ENCODE measurements at places on chromosomes 11 and 22. TPM values are rescaled to one million over a fixed set of nuclear protein-coding genes. Genes with fewer than 3 reads are reported as not detected.

The ARHGAP20 gene
- 0.25 TPM for total RNA-seq

GRCh38 chr11:36399236-36399635 is 103.1 kb downstream of the PRR5L start:
- peaks cover 22% of the 10 kb centered on the region for H3K4me1 ChIP-seq
- H3K36me3 ChIP-seq, result peaks cover 7% of the 10 kb centered on the region
- H3K4me3 ChIP-seq, result no peak overlapping the region
- H3K27me3 ChIP-seq, result peaks cover 10% of the 10 kb centered on the region
- no peak for DNase-seq

The GAB4 gene
- not detected for total RNA-seq

The OR10A2 gene
- not detected for total RNA-seq

The GLB1L2 gene
- 6.0 TPM for total RNA-seq

GRCh38 chr11:104120493-104121137 is 43.3 kb downstream of the PDGFD start:
- DNase-seq, result no peak
- no peak overlapping the region for H3K27ac ChIP-seq
- H3K4me1 ChIP-seq, result no peaks in the 10 kb centered on the region
- no peak overlapping the region for H3K4me3 ChIP-seq

DNA sequence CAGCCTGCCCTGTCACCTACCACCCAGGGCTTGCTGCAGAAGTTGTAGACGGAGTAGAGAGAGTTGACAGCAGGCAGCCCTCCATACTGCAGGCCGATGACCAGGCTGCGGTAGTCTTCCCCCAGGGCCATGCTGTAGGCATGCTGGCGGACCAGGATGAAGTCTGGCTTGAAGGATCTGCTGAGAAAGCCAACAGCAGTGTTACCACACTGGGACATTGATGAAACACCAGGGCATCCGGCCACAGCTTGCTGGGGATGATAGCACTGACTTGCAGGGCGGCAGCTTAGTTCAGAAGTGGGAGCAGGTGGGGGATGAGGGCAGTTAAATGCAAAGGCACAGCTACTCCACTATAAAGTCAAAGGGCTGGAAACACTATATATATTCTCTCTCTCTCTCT is 67.4 kb downstream of the TIMP3 start:
- no peak overlapping the region for H3K27ac ChIP-seq
- no peak overlapping the region for H3K4me3 ChIP-seq
- no peaks in the 10 kb centered on the region for H3K4me1 ChIP-seq
- no peak for DNase-seq
- no peaks in the 10 kb centered on the region for H3K27me3 ChIP-seq

DNA sequence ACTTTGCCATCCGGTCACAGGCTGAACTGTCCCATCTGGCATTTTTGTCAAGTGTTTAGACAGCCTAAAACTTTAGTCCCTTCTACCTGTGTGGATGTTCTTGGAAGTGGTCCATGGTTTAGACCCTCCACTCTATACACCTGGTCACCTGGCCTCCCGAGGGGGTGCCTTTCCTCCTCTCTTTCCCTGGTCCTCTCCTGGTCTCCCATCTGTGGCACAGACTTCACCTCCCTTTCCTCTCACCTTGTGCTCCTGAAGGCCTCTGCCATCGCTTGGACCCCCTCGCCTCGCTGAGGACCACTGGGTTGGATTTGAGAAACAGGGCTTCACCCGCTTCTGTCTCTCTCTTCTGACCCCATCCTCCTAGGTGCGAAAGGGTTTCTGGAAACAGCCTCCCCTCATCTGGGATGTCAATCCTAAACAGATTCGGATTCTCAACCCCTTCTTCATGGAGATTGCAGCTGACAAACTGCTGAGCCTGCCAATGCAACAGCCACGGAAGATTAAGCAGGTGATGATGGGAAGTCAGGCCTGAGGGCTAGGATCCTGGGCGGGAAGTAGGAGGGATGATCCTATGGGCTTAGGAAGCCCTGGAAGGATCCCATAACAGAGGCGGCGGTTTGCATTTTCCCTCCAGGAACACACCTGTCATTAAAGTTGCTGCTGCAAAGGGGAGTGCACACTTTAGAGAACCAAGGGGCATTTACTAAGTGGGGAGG is 53.6 kb downstream of the ST3GAL4 start:
- no peaks in the 10 kb centered on the region for H3K27me3 ChIP-seq
- no peak for DNase-seq
- H3K4me3 ChIP-seq, result no peak overlapping the region
- peaks cover 2% of the 10 kb centered on the region for H3K36me3 ChIP-seq
- no peaks in the 10 kb centered on the region for H3K4me1 ChIP-seq

- H3K4me3 ChIP-seq, result no peak overlapping the region
- H3K36me3 ChIP-seq, result peaks cover 39% of the 10 kb centered on the region
- DNase-seq, result no peak
- H3K4me1 ChIP-seq, result peaks cover 34% of the 10 kb centered on the region
- no peaks in the 10 kb centered on the region for H3K27me3 ChIP-seq
- no peak overlapping the region for H3K27ac ChIP-seq
These were observed 13.9 kb upstream of the MAML2 start for GRCh38 chr11:96356848-96357247.

GRCh38 chr11:6745018-6745417 is 26.8 kb downstream of the OR2AG2 start:
- H3K4me3 ChIP-seq, result no peak overlapping the region
- no peak overlapping the region for H3K27ac ChIP-seq
- peaks cover 33% of the 10 kb centered on the region for H3K4me1 ChIP-seq
- DNase-seq, result no peak
- H3K36me3 ChIP-seq, result peaks cover 11% of the 10 kb centered on the region

GRCh38 chr22:45628515-45628914 is 43.1 kb upstream of the ATXN10 start:
- H3K4me1 ChIP-seq, result no peaks in the 10 kb centered on the region
- H3K36me3 ChIP-seq, result no peaks in the 10 kb centered on the region
- H3K4me3 ChIP-seq, result no peak overlapping the region
- no peak overlapping the region for H3K27ac ChIP-seq

- no peaks in the 10 kb centered on the region for H3K4me1 ChIP-seq
- no peak overlapping the region for H3K4me3 ChIP-seq
- no peaks in the 10 kb centered on the region for H3K36me3 ChIP-seq
- no peak overlapping the region for H3K27ac ChIP-seq
- DNase-seq, result no peak
These were observed 20.9 kb upstream of the MPPED1 start for GRCh38 chr22:43390872-43391271.

- no peaks in the 10 kb centered on the region for H3K36me3 ChIP-seq
- peaks cover 10% of the 10 kb centered on the region for H3K27me3 ChIP-seq
- H3K27ac ChIP-seq, result no peak overlapping the region
These were observed 56.6 kb upstream of the UBASH3B start for GRCh38 chr11:122598971-122599370.

GRCh38 chr11:26202754-26203153 is 129.2 kb upstream of the ANO3 start:
- no peak for DNase-seq
- no peak overlapping the region for H3K4me3 ChIP-seq
- no peaks in the 10 kb centered on the region for H3K27me3 ChIP-seq
- H3K36me3 ChIP-seq, result no peaks in the 10 kb centered on the region
- no peaks in the 10 kb centered on the region for H3K4me1 ChIP-seq

DNA sequence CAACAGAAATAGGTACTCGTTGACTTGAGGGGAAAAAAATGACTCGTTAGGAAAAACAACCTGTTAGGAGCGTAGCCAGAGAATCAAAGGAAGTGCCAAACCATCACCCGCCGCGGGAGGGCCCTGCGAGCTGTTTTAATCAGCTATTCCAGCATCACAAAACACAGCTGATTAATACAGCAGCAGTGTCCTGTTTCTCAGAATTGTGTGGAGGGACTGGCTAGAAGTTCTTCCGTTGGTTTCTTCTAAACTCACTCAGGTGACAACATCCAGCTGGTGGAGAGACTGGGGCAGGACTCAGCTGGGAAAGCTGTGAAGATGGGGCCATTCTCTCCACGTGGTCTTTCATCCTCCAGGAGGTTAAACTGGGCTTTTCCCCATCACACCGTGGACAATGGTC is 28.0 kb downstream of the HSPA8 start:
- peaks cover 1% of the 10 kb centered on the region for H3K27me3 ChIP-seq
- peaks cover 3% of the 10 kb centered on the region for H3K4me1 ChIP-seq
- H3K36me3 ChIP-seq, result no peaks in the 10 kb centered on the region
- no peak for DNase-seq
- no peak overlapping the region for H3K27ac ChIP-seq

- H3K4me1 ChIP-seq, result peaks cover 7% of the 10 kb centered on the region
- H3K27ac ChIP-seq, result no peak overlapping the region
- H3K4me3 ChIP-seq, result no peak overlapping the region
- H3K36me3 ChIP-seq, result no peaks in the 10 kb centered on the region
These were observed 8.0 kb downstream of the PHLDB1 start for GRCh38 chr11:118615282-118615975.

The CABP4 gene
- total RNA-seq, result 0.83 TPM

- no peak for DNase-seq
- H3K27ac ChIP-seq, result no peak overlapping the region
- no peaks in the 10 kb centered on the region for H3K36me3 ChIP-seq
- peaks cover 10% of the 10 kb centered on the region for H3K4me1 ChIP-seq
These were observed 4.8 kb downstream of the TEAD1 start for GRCh38 chr11:12678991-12679390.

DNA sequence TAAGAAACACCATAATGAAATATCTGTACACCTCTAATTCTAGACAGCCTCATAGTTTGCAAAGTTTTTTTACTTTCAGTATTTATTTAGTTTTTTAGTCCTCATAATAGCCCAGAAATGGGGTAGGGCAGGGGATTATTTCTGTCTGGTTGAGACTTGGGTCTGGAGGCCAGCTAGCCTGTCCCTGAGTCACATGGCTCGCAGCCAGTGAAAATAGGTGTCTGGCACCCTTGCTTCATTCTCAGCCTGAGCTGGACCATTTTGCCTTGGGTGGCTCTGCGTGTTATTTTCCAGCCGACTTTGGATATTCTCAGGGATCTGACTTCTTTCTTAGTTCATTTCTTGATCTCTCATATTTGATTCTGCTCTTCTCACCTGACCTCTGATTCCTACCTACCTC is 123.9 kb upstream of the NARS2 start:
- H3K36me3 ChIP-seq, result no peaks in the 10 kb centered on the region
- peaks cover 16% of the 10 kb centered on the region for H3K27me3 ChIP-seq
- H3K27ac ChIP-seq, result no peak overlapping the region
- no peak for DNase-seq
- H3K4me3 ChIP-seq, result no peak overlapping the region
- H3K4me1 ChIP-seq, result no peaks in the 10 kb centered on the region

The ANO1 gene
- total RNA-seq, result not detected

DNA sequence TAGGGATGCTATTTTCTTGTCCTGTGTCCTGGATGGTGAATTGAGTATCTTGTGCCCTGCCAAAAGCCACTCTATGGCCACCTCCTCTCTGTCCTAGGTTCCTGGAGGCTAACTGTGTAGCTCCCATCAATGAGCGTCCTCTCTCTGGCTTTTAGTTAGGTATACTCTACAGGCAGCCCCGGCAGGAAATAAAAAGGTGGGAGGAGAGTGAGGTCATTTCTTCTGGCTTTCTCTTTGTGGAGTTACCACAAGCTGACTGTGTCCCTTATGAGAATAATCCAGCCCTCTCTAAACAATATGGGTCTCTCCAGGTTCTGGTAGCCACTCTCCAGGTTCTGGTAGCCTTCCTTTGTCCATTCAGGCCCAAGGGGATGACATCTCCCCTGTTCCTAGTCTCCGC is 11.7 kb upstream of the ASPHD2 start:
- H3K27me3 ChIP-seq, result peaks cover 2% of the 10 kb centered on the region
- H3K27ac ChIP-seq, result no peak overlapping the region
- DNase-seq, result no peak
- no peaks in the 10 kb centered on the region for H3K36me3 ChIP-seq
- H3K4me1 ChIP-seq, result no peaks in the 10 kb centered on the region
- no peak overlapping the region for H3K4me3 ChIP-seq

DNA sequence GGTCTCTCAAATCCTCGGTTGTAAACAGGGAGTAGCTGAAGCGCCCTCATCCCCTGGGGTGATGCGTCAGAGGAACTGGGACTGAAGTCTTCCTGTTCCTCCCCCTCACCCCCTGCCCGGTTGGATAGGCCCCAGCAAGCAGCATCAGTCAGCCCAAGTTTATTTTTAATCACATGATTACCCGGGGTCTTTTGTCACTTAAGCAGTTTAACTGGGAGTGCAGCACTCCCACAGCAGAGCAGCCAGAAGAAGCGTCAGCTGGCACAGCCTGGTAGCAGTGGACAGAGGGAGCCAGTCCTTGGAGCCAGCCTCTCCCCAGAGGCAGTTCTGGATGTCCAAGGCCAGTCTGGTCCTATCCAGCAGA is 342.1 kb downstream of the CTTN start:
- H3K36me3 ChIP-seq, result no peaks in the 10 kb centered on the region
- peaks cover 5% of the 10 kb centered on the region for H3K27me3 ChIP-seq
- no peaks in the 10 kb centered on the region for H3K4me1 ChIP-seq

GRCh38 chr11:16356057-16356760 is at the start of gene SOX6:
SOX6 (minus strand) TSS chr11:16356546; CDS start chr11:16341248, 15,298 bp downstream.
- H3K27ac ChIP-seq, result no peak within 1 kb of the TSS
- H3K4me1 ChIP-seq, result no peaks in the 10 kb centered on the region
- no peak for DNase-seq
- H3K27me3 ChIP-seq, result no peaks in the 10 kb centered on the region

The MUC5AC gene
- total RNA-seq, result not detected

- no peak overlapping the region for H3K27ac ChIP-seq
- H3K27me3 ChIP-seq, result peaks cover 4% of the 10 kb centered on the region
- no peak for DNase-seq
- H3K4me3 ChIP-seq, result no peak overlapping the region
- H3K4me1 ChIP-seq, result peaks cover 5% of the 10 kb centered on the region
- H3K36me3 ChIP-seq, result no peaks in the 10 kb centered on the region
These were observed 1.8 kb upstream of the MYO7A start for GRCh38 chr11:77126156-77126775.

The PGA5 gene
- total RNA-seq, result not detected

DNA sequence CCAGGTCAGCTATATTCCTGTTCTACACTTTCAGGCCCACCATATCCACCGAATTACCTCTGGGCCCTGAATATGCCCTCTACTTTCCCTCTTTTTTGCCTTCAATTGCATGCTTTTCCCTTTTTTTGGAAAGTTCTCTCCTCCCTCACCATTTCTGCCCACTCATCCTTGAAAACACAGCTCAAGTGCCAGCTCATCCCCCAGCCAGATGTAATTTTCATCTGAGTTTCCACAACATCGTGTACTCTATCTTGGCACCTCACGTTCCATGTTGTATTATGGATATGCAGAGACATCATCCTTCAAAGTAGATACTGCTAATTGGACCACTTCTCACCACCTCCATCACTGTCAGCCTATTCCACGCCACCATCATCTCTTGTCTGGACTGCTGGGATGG is 129.8 kb upstream of the HSD17B12 start:
- no peak overlapping the region for H3K4me3 ChIP-seq
- peaks cover 2% of the 10 kb centered on the region for H3K4me1 ChIP-seq
- H3K27ac ChIP-seq, result no peak overlapping the region
- DNase-seq, result no peak
- peaks cover 57% of the 10 kb centered on the region for H3K27me3 ChIP-seq

DNA sequence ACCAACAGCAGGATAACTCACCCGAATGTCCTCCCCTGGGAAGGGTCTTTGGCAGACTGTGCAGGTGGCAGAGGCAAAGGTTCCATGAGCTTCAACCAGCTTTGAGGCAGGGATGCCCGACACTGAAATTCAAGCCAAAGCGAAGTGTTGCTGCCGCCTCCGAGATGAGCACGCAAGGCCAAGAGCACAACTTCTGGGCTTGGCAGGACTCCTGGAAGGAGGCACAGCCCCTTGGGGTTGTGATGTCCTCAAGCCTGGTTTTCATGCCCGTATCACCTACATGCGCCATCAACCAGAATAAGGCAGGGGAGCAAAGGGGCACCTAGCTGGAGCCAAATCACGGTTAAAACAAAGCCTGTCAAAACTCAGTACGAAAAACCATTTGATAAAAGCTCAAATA is 5.7 kb downstream of the SIRT3 start:
- no peak overlapping the region for H3K27ac ChIP-seq
- peaks cover 7% of the 10 kb centered on the region for H3K36me3 ChIP-seq
- no peaks in the 10 kb centered on the region for H3K27me3 ChIP-seq
- H3K4me1 ChIP-seq, result peaks cover 22% of the 10 kb centered on the region
- DNase-seq, result no peak
- no peak overlapping the region for H3K4me3 ChIP-seq

Measured in activated CD8-positive, alpha-beta T cell treated with anti-CD3 and anti-CD28 coated beads for 36 hours (primary cell).